ENCODE measurements at places on chromosomes 5 and 9.
A peak's percentile ranks its signal among the peaks of the same experiment; 100 is the strongest.

GRCh38 chr9:35395076-35395705 lies 94.7 kb upstream of the RUSC2 start:
- DNase-seq: no peak

GRCh38 chr9:124359426-124359825 lies 55.8 kb downstream of the PSMB7 start:
- DNase-seq: no peak

GRCh38 chr5:83899326-83899970 lies 178.8 kb upstream of the HAPLN1 start:
- no peak for DNase-seq

DNA sequence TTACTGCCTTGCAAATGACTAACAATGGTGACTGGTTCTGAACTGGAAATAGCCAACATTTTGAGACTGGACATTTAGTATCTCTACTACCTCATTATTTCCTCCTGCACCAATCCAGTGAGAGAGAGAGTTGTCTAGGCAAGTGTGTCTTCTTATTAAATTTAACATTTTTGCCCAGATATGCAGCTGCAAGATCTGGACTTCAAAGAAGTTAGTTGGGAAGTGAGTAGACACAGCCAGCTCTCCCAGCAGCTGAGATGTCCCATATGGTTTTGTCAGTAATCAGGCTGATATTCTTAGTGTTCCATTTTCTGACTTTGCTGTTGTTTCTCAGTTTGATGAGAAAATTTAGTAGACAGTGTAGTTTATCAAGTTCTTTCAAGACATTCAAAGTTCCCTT lies 1778.8 kb upstream of the CDH6 start:
- no peak for DNase-seq

DNA sequence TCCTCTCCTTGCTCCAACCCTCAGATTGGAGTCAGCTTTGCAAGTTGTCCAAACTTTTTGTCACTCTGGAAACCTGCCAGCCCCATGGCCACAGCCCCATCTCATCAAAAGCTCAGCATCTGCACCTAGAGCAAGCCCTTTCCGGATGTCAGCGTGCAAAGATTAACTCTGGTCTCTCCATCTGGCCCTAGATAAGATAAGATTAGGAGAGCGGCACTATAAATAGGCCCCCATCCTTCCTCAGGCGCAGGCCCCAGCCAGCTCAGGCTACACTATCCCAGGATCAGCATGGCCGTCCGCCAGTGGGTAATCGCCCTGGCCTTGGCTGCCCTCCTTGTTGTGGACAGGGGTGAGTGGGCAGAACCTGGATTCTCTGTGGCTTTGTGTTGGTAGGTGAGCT lies at the start of gene SPINK4:
Gene SPINK4 (plus strand): TSS at position 247 of the 400 bp plus-strand sequence. CDS start 42 bp downstream, at position 289.
- DNase-seq: no peak

- DNase-seq: no peak
These were observed 113.4 kb upstream of the ALDH1B1 start for GRCh38 chr9:38278931-38279679.

GRCh38 chr9:131227112-131227958 lies 49.0 kb downstream of the FAM78A start:
- no peak for DNase-seq

- DNase-seq: no peak
These were observed 716 bp downstream of the TMEM171 start for GRCh38 chr5:73121119-73121463.

- DNase-seq: no peak
These were observed 65.3 kb downstream of the OLFM1 start for GRCh38 chr9:135152614-135153334.

DNA sequence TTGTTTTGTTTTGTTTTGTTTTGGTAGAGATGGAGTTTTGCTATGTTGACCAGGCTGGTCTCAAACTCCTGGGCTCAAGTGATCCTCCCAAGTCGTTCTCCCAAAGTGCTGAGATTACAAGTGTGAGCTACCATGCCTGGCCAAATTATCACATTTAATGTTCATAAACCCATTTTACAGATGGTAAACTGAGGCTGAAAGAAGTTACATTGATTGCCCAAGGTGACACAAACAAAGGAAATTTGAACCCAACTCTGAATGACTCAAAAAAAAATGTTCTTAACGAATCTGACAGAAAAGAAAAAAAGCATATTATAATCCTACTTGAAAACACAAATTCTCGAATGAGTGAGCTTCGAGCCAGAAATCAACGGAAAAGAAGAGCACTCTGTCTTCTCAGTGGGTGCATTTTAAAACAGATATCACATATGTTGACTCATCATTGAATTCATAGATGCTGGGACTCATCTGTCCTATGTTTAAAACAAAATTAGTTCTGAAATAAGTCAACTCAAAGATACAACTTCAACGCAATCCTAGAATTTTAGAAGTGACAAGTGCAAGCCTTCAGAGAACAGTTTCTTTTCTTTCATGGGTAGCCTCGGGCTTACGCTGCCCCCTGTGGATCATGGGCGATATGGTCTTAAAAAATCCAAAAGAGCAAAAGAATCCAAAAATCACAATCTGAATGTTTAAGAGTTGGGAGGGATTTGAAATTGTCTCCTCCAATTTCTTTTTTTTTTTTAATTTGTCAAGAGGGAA lies 28.4 kb downstream of the TIMD4 start:
- DNase-seq: peak; percentile 10

- no peak for DNase-seq
These were observed 246.8 kb upstream of the IRX1 start for GRCh38 chr5:3348576-3349535.

DNA sequence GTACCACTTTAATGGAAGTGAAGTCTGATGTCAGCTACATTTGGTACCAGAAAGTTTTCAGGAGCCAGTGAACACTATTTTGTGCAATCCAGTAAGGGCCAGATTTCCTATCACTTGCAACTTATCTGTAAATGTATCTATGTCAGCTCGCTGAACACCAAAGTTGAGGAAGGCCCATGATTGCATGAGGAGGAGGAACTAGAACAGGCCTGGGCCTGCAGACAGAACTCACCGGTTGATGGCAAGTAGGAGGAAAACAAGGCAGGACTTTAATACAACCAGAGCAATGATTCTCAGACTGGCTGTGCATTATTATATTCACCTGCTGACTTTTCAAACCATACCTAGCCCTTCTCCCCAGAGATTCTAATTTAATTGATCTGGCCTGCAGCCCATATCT lies 540.2 kb downstream of the CETN3 start:
- no peak for DNase-seq

DNA sequence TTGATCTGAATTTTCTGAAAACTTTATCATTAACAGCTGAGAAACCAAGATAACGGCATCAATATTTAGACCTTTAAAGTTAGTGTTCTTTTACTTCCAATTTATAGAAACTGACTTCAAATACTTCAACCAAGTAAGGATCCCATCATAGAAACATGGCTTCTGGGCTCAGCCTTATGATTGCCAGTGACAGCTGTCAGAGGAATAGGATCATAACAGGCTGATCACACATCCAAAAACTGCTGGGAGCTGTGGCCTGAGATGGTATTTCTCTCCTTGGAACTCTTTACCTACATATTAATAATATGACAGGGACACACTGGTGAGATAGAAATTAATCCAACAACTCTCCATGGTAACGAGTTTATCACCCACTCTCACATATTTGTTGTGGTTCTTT lies 448.3 kb upstream of the NMUR2 start:
- no peak for DNase-seq

- DNase-seq: no peak
These were observed 60.9 kb downstream of the RXRA start for GRCh38 chr9:134386951-134387831.

DNA sequence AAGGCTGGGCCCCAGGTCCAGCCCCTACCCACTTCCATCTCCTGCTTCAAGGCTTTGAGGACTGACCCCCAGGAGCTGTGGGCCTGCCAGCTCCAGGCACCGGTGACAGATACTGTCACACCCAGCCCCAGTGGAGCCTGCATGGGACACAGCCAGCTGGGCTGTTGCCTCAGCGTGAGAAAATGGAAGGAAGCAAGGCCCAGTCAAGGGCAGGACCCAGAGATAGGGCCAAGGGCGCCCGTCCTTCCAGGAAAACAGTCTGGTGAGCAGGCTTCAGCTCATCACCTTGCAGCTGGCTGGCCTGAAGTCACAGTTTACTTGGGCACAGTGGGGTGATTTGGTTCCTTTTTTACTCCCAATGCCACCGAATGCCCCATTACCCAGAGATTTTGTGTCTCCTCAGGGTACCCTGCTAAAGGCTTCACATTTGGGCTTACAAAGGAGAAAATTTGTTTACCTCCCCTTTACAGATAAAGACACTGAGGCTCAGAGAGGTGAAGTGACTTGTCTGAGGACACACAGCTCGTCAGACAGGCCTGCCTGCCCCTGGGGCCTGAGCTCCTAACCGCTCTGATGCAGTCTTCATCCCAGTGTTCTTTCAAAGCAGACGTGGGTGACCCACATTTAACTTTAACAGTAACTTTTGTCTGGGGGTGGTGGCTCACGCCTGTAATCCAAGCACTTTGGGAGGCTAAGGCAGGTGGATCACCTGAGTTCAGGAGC lies 21.5 kb upstream of the WDR38 start:
- no peak for DNase-seq

- DNase-seq: no peak
These were observed 271.6 kb downstream of the SYK start for GRCh38 chr9:91073049-91073810.

- no peak for DNase-seq
These were observed 1.0 kb downstream of the PRDM6 start for GRCh38 chr5:123089914-123090660.

DNA sequence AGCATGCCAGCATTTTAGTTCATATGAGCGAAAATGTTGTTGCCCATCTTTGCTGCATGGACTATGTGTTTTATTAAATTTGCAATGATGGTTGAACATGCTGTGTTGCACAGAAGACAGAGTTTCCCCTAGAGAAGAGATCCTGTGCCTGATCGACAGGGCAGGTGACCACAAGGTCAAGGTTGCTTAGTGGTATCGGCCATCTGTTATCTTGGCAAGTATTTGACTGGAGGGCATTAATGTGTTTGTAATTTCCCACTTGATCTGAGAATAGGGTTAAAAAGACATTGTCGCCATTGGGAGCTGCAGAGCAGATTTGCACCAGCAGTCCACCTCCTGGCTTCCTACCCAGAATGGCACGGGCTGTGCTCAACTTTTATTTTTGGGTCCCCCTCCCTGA lies 1523.6 kb upstream of the WWC1 start:
- DNase-seq: no peak

DNA sequence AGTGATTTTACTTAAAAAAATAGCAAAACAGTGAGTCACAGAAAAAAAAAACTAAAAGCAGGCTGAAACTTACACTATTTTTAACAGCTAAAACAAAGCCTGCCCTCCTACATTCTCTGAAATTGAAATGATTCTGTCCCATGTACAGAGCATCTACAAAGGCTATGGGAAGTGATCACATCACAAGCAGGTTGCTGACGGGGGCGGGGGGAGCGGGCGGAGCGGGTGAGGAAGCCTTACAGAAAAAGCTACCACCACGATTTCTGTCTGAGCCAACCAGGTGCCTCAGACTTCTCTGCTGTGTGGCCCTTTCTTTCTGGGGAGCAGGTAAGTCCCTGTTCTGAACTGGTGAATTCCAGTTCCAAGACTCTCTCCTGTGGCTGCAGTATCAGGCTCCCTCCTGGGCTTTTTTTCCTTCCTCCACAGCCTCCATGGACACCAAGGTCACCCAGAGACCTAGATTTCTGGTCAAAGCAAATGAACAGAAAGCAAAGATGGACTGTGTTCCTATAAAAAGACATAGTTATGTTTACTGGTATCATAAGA lies 104.9 kb downstream of the ANKRD18B start:
- no peak for DNase-seq

DNA sequence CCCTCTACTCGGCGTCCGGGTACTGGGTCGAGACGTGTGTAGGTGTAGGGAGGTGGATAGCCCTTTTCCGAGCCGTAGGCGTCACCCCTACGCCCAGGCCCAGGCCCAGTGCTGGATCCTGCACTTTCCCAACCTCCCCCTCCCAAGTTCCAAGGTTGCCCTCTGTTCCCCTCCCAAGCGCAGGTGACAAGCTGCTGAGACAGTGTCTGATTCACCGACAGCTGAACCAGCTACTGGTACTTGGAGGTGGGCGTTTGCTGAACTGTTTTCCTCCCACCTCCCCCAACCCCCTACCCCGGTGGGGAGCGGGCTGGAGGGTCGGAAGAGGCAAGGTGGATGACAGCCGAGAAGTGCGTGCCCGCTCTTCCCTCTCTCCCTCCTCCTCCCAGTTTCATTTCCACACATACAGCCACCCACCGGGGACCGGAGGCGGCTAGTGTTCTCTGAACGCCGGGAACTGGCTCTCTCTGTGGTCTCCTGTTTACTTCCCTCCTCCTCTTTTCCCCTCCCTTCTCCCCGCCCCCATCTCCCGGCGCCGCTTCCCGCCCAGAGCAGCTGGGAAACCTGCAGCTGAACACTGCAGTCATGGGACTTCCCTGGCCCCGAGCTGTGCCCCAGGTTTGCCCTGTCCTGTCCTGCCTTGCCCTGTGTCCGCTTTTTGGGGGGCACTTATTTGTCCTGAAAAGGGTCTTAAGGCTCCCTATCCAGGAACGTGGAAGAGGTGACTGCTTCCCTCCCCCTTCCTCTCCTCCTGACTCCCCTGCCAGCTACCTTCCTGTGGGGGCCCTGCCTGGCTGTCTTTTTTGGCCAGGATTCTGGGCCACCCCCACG lies 6.2 kb upstream of the KLF9 start:
- peak; percentile 32 for DNase-seq

GRCh38 chr5:63341442-63341841 lies 620.8 kb downstream of the HTR1A start:
- no peak for DNase-seq

- DNase-seq: no peak
These were observed 5.1 kb upstream of the WDR5 start for GRCh38 chr9:134130503-134131375.

- no peak for DNase-seq
These were observed 177.9 kb downstream of the XRCC4 start for GRCh38 chr5:83255268-83255667.

- no peak for DNase-seq
These were observed 294.6 kb upstream of the CLINT1 start for GRCh38 chr5:158153508-158153907.

GRCh38 chr9:109115931-109116526 lies 3.7 kb downstream of the TMEM245 start:
- no peak for DNase-seq

DNA sequence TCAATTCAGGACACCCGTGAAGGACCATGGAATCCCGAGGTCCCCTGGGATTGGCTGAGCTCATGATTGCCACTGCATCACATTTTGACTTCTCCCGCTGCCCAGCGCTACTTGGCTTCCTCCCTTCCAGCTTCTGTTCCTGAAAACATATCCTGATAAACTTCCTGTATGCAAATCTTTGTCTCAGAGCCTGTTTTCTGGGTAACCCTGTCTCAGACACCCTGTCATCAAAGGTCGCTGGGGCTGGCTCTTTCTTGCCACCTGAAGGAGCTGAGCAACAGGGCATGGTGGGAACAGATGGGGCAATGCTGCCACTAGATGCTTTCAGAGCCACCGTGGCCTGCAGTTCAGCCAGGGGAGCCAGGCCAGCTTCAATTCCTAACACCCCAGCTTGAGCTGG lies 154.3 kb upstream of the TBC1D2 start:
- DNase-seq: no peak

- no peak for DNase-seq
These were observed 306.6 kb upstream of the KIF2A start for GRCh38 chr5:61999371-61999770.
